Activated CD8-positive, alpha-beta memory T cell treated with anti-CD3 and anti-CD28 coated beads for 48 hours (primary cell): ENCODE measurements at places on chromosomes 12 and 14.

- no peak for DNase-seq
These were observed 48.0 kb downstream of the IRAK3 start for GRCh38 chr12:66236969-66237368.

DNA sequence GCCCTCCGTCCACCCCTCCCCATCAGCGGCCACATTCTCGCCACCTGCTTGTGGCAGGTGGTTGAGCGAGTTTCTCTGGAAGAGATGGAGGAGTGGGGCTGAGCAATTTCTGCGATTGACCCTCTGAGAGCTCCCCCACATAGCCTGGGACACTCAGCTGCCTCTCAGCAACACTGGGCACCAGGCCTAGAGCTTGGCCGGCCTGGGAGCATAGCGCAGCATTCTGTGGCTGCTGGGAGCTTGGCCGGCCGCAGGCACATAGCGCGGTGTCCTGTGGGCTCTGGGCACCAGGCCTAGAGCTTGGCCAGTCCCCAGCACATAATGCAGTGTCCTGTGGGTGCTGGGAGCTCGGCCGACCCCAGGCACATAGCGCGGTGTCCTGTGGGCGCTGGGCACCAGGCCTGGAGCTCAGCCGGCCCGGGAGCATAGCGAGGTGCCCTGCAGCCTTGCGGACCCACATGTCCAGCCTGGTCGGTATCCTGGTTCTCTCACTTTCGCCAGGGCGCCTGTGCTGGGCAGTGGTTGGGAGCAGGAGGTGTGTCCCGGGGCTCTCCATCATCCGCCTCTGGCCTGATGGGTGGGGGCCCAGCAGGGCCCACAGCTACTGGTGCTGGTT, 43.8 kb downstream of the LRCOL1 start:
- no peak for DNase-seq

- no peak for DNase-seq
These were observed 293.6 kb downstream of the CACNA1C start for GRCh38 chr12:2346416-2346815.

GRCh38 chr12:69566603-69567002, 18.7 kb upstream of the CCT2 start:
- DNase-seq = no peak

DNA sequence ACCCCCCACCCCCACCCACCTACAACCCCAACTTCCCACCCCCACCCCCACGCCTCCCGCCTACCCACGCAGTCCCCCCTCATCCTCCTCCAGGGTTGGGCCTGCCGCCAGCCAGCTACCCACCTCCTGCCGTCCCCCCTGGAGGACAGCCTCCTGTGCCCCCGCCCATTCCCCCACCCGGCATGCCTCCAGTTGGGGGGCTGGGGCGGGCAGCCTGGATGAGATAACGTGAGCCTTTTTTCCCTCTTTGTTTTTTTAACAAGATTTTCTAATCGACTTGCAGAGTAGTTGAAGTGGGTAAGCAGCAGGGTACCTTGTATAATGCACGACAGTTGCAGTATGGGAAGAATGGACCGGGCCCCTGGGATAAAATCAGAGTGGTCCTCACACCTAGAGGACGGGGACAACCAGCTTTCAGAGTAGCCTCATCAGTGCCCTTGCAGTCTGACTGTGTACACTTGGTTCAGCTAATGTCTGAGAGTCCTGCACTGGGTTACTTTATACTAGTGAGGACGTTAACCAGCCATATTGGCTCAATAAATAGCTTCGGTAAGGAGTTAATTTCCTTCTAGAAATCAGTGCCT, 29.4 kb downstream of the CCNK start:
- DNase-seq = no peak

DNA sequence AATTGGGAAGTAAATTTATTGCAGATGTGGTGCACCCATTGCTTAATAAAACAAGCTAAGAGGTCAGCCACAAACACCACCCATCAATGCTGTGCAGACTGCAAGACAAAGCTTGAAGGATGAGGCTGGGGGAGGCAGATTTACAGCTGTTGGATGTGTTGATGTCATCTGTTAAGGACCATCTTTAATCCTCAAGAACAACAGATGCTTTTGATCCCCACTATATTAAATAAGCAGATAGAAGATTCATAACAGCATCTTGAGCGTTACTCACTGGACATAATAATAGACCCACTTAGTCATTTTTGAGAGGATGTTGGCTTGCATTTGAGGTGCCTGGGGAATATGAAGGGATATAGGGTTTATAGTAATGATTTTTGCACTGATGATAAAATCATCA, 58.8 kb downstream of the GPR68 start:
- DNase-seq = no peak

DNA sequence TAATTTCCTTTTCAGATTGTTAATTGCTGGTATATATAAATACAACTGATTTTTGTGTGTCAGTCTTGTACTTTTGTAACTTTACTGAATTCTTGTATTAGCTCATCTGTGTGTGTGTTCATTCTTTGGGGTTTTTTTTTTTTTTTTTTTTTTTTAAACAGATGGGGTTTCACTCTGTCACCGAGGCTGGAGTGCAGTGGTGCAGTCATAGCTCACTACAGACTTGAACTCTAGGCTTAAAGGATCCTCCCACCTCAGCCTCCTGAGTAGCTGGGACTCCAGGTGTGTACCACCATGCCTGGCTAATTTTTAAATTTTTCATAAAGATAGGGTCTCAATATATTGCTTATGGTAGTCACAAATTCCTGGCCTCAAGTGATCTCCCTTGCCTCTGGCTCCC, 68.0 kb downstream of the WNK1 start:
- no peak for DNase-seq

GRCh38 chr12:131789638-131790037, 38.6 kb upstream of the MMP17 start:
- no peak for DNase-seq

- DNase-seq = no peak
These were observed 136.8 kb upstream of the PRKD1 start for GRCh38 chr14:30064454-30064853.

DNA sequence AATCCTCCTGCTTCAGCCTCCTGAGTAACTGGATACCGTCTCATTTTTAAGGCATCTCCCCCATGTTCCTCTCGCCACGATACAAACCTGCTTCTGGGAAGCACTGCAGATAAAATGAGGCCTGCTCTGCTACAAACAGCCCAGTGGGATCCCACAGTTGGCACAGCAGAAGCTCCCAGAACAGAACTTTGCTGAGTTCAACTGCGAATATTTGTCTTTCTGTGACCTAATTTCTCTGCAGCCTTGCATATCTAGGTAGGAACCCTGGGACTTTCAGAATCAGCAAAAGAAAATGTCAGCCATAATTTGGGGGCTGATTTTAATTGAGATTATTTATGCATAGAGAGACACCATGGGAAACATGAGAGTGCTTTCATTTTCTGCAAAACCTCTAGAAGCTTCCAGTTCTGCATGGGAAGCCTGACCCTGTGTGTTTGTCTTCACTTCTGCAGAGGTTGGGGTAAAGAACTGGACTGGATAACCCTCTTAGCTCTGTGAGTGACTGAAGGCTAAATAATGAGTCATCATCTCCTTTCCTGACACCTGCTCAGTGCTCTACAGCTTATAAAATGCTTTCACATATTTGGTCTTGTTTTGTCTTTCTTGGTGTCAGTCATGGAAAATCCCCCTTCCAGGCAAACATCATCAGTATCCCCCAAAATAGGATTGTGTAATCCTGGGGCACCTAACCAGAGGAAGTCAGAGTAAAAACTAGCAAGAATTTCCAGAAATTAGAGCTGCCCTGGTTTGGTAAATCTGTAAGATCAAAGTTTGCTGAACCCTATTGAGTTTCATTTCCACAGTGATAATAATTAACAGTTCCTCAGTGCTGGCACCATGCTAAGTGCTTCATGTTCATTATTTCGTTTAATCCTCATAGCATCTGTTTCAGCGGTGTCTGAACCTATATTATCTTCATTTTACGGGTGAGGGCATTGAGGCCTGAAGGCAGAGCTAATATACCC, 185.8 kb downstream of the SLC15A4 start:
- no peak for DNase-seq

DNA sequence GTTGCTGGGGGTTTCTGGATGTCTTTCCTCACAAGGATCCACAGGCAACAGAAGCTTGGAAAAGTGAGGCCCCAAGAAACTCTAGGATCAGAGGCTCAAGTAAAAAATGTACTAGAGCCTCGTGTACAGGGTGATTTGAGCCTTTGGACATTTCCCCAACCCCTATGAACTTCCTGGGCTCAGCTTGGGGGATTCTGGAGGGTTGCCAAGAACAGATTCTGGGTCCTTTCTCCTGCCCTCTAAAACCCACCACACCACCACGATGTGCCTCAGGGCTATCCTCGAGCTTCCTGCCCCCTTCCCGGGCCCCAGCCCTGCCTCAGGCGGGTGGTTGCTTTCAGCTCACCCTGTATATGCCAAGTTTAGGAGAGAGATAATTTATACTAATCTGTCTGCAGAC, 583 bp downstream of the FAM186B start:
- no peak for DNase-seq

- DNase-seq = no peak
These were observed 990 bp upstream of the TPI1 start for GRCh38 chr12:6866163-6866919.

DNA sequence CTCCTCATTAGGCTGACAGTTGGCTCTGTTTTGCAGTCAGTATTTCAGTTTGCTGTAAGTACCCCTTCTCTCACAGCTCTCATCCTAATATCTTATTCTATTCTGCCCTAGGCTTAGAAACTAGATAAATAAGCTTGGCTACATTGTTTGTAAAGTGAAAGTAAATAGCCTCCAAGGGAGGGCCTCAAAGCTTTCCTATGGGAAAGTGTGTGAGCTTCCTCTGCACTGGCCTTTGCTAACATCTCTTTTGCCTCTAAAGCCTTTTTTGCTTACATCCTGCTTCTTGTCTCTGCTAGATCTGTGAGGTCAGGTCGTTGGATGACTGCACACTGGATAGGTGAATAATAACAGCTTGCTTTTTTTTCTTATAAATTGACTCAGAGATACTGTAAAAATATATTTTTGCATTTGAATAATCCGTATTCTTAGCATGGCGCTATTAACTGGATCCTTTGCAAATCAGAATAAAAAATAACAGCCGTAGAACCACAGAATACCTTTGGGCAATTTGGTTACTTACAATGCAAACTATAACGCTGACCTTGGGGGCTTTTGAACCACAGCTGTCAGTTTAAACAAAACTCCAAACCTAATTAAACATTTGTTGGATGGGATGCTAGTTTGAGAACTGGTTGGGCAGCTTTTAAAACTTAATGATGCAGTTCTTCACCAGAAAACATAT, 55.1 kb downstream of the TTC6 start:
- no peak for DNase-seq

- no peak for DNase-seq
These were observed 134.6 kb upstream of the PZP start for GRCh38 chr12:9342614-9343353.

DNA sequence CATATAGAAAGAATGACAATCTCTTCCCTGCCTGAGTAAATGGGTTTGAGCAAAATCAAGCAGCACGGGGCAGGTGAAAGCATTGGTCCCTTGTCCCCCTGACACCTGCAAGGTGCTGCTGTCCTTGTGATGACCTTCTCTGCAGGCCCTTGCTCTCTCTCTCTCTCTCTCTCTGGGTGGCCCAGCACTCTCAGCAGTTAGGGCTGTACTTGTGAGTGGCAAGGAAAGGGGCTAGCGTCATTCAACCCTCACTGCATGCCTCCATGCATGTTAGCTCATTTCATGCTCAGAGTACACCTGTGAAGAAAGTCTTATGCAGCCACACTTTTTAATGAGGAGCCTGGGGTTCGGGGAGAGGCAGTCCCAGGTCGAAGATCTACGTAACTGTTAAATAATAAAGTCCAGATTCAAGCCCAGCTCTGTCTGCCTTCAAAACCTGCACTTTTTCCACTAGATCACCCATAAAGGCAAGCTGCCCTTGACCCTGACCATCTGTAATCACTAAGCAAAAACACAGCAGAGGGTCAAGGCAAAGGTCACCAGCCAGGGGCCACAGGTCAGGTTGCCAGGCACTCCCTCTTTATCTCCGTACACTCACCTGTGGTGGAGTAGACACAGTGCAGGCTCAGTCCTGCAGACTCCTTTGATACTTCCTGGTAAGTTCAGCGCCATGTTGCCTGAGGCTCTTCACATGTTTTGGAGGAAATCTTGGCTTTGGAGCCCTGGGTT, 44.9 kb upstream of the CLMN start:
- DNase-seq = no peak

DNA sequence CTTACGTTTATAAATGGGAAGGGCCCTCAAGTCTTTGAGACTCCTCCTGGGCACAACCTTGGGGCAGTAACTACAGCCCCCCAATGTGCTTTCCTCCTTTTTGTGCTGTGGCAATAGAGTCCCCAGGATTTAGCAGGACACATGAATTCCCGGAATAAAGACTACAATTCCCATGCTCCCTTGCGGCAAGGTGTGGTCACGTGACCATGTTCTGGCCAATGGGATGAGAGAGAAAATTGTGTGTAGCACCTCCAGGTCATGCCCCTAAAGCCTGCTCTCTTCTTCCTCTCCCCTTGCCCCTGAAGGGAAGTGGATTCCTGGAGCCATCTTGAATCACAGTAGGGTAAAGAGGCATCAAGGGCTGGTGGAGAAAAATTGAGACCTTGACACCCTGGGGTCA, 295.1 kb upstream of the SFSWAP start:
- no peak for DNase-seq

- no peak for DNase-seq
These were observed 14.9 kb upstream of the TAC3 start for GRCh38 chr12:57031138-57031725.

DNA sequence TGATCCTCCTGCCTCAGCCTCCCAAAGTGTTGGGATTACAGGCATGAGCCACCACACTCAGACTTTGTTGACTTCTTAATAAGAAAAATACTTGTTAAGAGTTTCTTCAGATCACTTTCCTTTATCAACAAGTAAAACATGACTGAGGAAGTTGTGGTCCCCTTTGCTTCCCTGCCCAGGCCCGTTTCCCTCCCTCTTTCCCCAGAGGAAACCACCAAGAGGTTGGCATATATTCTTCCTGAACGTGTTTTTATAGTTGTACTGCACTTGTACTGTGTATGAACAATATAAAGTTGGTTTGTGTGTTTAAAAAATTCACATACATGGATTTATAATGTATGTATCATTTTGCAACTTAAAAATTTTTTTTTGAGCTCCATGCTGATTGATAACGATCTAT, 28.4 kb downstream of the PTPN11 start:
- no peak for DNase-seq

DNA sequence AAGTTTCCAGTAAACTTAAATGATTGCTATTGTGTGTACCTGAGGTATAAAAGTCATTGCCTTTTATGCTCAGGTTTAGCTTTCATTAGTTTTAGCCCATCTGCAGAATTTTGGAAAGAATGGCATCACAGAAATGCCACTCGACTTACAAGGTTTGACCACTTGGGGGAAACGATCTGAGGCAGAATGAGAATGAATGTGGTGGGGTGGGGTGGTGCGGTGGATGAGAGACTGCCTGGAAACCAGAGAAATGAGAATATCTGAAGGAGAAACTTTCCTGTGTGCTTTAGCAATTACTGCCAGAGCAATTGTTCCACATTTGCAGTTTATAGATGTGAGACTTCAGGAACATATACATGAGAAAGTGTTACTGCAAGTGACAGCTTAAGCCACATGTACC, 225.4 kb upstream of the PDE3A start:
- no peak for DNase-seq

GRCh38 chr12:93682846-93683261, 5.7 kb downstream of the CRADD start:
- no peak for DNase-seq
